Neuronal stem cell (in vitro differentiated cells): ENCODE measurements at places on chromosomes 6 and 20.

DNA sequence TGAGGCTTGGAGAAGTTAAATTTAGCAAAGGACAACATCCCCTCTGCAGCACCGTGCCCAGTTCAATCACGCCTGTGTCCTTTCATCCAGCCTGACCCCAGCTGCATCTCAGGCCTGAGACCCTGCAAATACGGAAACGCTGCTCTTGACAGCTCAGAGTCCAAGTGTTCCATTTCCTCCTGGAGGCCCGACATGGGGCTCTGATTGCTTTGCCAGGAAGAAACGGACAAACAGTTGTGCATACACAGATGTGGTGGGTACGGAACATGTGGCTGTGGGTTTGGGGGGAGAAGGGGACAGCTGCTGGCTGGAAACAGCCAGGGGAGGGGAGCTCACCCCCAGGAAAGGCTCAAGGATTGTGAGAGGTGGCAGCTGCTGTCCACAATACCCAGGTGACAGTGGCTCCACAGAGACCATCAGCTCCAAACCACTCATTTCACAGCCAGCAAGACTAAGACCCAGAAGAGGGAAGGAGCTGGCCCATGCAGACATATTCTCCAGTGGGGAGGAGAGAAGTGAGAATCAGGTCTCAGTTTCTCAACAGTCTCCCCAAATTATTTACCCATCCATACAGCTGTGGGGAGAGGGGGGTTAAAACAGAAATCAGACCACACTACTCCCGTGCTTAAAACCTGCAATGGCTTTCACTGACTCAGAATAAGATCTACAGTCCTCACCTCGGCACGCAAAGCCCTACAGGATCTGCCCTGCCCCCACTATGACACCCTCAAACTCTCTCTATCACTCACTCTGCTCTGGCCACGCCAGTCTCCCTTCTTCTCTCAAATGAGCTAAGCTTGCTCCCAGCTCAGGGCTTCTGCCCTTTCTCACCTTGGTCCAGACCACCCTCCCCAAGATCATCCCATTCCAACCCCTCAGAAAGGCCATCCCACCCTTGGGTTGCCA lies 89.1 kb downstream of the PREX1 start:
- no peak for DNase-seq

DNA sequence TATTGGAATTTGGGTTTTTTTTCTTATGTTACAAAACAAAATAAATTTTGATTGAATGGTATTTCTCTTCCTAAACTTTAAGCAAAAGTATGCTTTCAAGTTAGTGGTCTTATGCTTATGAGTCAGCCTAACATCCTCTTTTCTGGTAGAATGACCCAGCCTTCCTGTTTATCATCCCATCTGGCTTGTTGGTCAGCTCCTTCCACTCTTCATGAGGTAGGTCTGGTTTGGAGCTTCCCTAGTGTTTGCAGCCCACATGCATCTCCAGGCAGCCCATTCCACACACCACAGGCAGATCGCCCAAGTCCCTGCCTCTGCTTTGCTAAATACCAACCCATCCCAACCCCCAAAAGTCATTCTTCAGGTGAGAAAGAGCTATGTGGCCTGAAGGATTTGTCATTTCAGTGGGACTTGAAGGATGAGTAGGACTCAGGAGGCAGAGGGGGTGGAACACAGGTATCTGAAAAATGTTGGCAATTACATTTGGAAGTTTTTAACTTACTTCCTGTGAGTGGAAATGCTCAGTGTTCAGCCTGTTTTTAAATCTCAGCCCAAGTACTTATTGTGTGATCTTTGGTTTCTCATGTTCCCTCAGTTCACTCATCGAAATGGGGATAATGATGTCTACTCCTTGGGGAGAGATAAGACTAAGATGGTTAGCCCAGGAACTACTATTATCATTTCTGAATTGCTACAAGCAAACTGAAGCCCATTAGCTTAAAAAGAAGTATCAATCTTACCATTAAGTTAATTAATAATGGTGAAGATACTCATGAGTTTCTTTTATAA lies 294.0 kb downstream of the ADGB start:
- no peak for DNase-seq

DNA sequence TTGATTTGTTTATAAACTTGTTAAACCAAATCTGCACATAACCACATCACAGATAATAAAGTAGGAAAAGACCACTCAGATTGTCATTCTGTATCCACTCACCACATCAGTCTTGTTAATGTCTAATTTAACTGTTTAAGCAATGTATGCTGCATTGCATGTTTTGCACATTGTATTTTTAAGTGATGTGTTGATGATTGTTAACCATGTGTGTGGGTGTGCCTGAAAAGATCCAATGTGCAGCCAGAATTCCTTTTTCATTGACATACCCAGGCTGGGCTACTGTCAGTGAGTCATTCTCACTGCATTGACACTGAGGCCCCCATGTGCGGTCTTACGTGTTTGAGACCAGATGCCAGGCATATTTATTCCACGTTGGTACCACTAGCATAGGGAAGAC lies 167.3 kb downstream of the TRMT11 start:
- no peak for DNase-seq

DNA sequence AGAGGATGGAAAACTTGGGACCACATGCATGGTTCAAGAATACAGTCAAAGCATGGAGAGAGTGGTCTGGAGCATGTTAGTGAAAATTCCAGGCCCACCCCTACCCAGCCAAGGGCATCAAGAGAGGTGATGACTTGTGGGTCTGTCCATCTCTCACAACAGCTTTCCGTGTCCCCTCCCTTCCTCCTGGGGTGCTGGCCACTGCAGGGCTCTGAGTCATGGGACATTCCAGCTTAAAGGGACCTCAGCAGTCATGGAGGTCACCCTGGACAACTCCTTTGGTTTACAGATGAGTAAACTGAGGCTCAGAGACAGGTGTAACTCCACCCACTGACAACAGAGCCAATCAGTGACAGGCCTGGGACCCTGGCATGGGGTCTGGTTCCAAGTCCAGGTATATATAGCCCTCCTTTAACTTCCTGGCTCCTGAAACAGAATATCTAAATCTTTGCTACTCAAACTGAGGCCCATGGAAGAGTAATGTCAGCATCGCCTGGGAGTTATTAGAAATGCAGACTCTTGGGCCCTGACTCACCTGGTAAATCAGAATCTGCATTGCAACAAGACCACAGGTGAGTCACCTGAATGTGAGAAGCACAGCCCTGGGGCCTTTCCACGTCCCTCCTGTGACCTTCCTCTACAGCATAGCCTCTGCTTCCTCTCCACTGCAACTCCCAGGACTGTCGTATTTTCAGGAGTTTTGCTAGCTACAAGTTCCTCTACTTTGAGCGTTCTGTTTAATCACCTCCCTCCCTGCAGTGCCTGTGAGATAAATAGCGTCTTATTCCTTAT lies 170.2 kb downstream of the ZDHHC14 start:
- DNase-seq: no peak

GRCh38 chr6:54877713-54878317 lies 31.2 kb downstream of the FAM83B start:
- no peak for DNase-seq

GRCh38 chr6:73030257-73030656 lies 195.0 kb downstream of the KHDC1L start:
- no peak for DNase-seq

DNA sequence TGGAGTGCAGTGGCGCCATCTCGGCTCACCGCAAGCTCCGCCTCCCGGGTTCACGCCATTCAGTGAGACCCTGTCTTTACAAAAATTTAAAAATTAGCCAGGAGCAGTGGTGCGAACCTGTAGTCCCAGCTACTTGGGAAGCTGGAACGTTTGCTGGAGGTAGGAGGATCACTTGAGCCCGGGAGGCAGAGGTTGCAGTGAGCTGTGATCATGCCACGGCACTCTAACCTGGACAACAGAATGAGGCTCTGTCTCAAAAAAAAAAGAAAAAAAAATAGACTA lies 5.7 kb upstream of the PARD6B start:
- no peak for DNase-seq

DNA sequence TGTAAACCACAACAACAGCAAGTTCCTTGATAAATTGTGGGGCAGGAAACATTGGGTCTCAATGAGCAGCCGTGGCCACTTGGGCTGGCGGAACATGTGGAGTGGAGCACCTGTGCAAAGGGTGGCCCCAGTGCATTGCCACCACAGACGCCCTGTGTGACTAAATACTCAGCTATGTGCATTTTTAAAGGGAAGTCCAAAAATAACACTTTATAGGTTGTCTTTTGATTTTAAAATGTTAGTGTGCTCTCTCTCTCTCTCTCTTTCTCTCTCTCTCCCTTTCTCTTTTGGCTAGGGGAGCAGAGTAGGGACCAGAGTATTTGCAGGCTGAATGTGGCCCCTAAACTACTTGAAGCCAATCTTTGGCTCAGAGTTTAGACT lies 236.3 kb downstream of the BCAS1 start:
- DNase-seq: no peak
